ENCODE measurements at places on chromosomes 7 and 10. TPM values are rescaled to one million over a fixed set of nuclear protein-coding genes. Genes with fewer than 3 reads are reported as not detected.
A peak's percentile ranks its signal among the peaks of the same experiment; 100 is the strongest.

- no peak for DNase-seq
Measured at GRCh38 chr10:58573144-58573543, 60.5 kb downstream of the BICC1 start.

DNA sequence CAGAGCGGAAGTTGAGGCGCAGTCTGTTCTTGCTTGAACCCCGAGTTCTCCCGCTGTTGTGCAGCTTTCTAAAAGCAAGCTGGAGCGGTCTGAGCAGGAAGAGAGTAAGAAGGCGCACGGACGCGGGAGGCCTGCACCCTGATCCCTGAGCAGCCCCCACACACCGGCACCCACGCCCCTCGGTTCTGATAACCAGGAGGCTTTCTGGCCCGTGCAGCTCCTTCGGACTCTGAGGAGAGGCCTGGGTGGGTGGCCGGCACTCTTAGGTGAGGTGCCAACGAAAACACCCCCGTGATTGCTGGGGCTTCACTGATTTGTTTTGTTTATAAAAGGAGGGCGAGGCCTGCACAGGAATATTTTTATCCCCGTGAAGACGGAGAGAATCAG lies 28.9 kb downstream of the AMZ1 start:
- no peak for DNase-seq

DNA sequence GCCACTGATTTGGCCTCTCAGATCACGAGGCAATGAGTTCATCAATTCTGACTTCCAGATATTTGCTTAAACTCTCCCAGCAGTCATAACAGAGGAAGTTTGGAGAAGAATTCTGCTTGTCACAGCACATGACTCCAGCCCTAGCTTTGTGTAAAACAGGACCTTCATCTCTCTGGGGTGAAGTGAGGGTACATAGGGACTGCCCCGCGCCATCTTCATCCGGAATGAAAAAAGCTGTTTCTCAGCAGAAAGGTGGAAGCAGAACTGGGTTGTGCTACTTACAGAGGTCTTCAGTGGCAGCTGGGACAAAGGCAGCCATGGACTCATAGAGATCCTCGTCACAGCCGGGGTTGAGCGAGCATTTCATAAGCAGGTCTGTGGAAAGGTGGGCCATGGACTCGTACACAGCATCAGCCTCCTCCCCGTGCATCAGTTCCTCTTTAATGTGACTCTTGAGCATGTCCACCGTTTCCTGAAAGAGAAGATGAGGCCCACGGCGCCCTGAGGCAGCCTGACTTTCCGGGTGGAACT lies 58.4 kb upstream of the TM9SF3 start:
- DNase-seq, result no peak

- DNase-seq, result no peak
Measured at GRCh38 chr7:118590107-118590506, 365.6 kb downstream of the ANKRD7 start.

DNA sequence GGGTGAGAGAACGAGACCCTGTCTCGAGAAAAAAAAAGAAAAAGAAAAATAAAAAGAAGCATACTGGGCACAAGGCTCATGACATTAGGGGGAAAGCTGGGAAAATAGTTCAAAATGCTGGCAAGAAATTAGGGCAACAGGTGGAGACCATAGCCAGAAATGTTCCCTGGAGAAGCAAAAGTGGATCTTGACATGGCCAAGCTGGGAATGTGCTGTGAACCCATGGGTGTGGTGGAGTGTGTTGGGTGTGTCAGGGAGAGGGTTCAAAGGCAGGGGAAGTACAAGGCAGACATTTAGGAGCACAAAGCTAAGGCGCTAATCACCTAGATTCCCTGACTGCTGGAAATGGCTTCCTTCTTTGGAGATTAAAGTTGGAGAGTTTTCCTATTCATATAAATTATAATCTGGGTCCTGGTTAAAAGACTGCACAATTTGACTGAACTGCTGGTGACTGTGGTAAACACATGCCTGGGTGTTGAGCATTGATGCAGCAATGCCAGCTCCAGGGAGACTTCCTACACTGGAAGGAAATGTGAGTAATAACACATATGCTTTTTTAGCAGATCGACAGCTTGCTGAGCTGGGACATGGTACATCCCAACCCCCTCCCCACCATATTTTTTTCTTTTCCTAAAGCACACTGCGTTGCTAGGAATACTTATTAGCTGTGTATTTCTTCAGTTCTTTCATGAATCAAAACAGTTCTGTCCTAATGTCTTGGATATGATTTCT lies 70.1 kb upstream of the ARHGAP21 start:
- no peak for DNase-seq

GRCh38 chr10:74213571-74214162 lies 62.6 kb downstream of the ADK start:
- DNase-seq, result no peak

GRCh38 chr7:121515229-121515628 lies 119.1 kb upstream of the FAM3C start:
- DNase-seq, result no peak

DNA sequence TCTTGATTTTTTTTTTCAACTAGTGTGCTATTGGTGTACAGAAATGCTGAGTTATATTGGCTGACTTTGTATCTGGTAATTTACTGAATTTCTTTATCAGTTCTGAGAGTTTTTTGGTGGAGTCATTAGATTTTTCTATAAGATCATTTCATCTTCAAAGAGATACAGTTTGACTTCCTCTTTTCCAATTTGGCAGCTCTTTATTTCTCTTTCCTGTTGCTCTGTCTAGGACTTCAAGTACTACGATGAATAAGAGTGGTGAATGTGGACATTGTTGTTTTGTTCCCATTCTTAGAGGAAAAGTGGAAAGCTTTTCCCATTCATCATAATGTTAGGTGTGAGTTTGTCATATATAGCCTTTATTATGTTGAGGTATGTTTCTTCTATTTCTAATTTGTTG lies 50.2 kb downstream of the LOXL4 start:
- DNase-seq, result no peak

DNA sequence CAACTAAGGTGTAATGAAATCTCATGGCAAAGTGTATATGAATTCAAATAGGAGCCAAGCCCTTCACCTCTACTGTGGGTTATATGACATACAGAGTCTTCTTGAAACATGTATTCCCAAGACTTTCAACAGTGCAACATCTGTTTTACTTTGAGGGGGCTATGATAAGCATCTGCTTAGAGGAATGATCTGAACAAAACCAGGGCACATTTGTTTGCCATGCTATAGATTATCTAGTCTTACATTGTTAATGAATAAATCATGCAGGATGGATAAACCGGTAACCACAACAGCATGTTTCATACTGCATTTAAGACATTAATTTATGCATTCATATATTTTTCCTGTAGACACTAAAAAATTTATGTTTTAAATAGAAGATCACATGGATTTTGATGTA lies 1021.9 kb downstream of the LRMDA start:
- no peak for DNase-seq

- no peak for DNase-seq
Measured at GRCh38 chr7:88344956-88345832, 38.5 kb upstream of the STEAP4 start.

- no peak for DNase-seq
Measured at GRCh38 chr7:71019706-71020105, 112.2 kb upstream of the GALNT17 start.

DNA sequence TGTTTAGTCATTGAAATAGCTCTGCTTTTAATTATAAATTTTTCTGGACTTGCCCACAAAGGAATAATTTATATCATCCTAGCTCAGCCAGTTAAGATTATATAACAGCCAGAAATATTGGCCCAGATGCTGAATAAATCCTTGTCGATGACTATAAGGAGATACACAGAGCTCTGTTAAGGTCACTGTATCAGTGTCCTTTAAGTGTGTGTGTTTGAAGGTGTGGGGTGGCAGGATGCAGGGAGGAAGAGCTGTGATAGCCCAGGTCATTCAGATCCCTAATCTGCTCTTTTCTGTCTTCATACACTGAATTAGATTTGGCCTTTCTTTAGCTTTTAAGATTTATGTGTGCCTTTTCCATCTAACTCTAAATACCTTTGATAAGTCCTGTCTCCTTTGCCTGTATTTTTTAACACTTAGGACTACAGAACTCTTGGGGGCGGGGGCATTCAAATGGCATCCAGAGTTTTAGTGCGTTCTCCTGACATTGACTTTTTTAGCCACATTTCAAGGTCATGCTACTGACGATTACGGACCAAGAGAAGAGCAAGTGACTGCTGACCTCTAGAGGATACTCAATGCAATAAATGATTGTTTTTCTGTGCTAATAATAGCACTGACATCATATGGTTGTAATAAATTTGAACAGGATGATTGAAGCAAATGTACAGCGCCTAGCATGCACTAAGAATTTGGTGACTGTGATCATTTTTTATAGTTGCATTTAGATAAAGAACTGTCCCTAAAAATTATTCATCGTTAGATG lies 172.3 kb downstream of the CACNB2 start:
- peak; percentile 6 for DNase-seq

DNA sequence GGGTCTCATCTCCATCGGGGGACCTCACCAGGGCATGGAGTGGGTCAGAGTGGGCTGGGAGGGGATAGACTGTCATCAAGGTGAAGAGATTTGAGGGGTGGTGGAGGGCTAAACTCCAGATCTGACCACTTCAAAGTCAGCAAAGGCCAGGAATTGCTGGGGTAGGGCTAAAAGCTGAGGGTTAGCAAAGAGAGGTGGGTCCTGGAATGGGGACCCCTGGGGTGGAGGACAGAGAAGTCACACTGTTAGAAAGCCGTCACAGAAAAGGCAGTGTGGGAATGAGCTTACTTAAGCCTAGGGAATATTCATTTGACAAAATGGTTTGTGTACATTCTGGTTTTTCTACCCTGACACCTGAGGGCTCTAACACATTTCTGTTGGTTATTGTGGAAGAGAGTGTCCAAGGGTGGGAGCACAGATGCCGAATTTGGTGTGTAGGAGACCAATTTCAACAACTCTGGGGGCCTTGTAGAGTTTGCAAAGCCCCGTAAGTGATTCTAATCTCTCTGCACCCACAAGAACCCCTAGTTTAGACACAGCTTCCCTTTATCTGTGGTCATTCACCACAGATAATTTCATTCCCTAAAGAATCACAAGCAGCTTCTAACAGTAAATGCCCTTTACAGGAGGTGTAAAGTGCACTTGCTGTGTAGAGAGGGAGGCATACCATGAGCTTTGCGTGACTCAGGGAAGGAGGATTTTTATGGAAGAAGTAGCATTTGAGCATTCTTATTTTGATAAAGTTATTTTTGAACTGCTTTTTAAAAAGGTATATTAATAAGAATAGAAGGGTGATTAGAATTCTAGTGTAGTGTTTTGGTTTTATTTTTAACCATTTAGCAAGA lies 6.4 kb downstream of the FBH1 start:
- no peak for DNase-seq

CPA5 gene
- polyA plus RNA-seq, result 0.15 TPM

WNT16 gene
- not detected for polyA plus RNA-seq

MKI67 gene
- 11.8 TPM for polyA plus RNA-seq

LIPN gene
- polyA plus RNA-seq, result not detected

PNLIPRP3 gene
- polyA plus RNA-seq, result not detected

PAOX gene
- polyA plus RNA-seq, result 3.5 TPM

NUDCD3 gene
- 78.2 TPM for polyA plus RNA-seq
